Lung (tissue), 17 donors: ENCODE measurements at places on chromosomes 1 and 21.

- DNase-seq, result peak; percentile 36
Measured at GRCh38 chr1:1073743-1074587, at the start of gene RNF223. Gene RNF223, minus strand, starts transcription at chr1:1074306. Its CDS starts 1,740 bp downstream, at chr1:1072566.

DNA sequence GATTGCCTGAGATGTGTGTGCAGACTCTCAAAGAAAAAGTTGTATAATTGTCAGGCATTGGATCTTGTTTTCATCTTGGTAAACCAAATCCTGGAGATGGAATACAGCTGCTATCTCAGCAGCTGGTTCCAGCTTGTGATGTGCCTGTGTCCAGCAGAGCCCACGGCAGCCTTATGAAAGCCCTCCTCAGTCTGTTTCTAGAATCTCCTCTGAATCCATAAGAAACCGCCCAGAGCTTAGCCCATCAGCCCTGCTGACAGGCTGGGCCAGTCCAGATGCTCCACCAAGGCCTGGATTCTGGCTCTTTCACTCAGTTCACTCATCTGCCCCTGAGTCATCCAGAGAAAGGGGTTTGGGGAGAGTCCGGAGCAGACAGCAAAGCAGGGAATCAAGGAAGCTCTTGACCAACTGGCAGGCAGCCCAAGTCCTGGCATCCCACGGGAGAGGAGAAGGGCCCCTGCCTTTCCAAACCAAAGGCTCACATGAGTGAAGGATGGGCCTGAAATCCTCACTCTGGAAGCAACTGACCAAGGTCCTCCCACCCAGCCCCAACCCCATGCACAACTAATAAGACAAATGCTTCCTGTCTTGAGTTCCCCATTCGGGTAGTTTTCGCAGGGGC is 45.7 kb downstream of the NAV1 start:
- peak; percentile 93 for DNase-seq

GRCh38 chr21:36461277-36461917 is 18.5 kb downstream of the CLDN14 start:
- no peak for DNase-seq

GRCh38 chr1:169109561-169110134 is 3.2 kb downstream of the ATP1B1 start:
- peak; percentile 91 for DNase-seq

- DNase-seq, result peak; percentile 16
Measured at GRCh38 chr1:16433030-16433429, 4.2 kb downstream of the SPATA21 start.

GRCh38 chr1:42333662-42334239 is 1.3 kb downstream of the FOXJ3 start:
- peak; percentile 29 for DNase-seq

DNA sequence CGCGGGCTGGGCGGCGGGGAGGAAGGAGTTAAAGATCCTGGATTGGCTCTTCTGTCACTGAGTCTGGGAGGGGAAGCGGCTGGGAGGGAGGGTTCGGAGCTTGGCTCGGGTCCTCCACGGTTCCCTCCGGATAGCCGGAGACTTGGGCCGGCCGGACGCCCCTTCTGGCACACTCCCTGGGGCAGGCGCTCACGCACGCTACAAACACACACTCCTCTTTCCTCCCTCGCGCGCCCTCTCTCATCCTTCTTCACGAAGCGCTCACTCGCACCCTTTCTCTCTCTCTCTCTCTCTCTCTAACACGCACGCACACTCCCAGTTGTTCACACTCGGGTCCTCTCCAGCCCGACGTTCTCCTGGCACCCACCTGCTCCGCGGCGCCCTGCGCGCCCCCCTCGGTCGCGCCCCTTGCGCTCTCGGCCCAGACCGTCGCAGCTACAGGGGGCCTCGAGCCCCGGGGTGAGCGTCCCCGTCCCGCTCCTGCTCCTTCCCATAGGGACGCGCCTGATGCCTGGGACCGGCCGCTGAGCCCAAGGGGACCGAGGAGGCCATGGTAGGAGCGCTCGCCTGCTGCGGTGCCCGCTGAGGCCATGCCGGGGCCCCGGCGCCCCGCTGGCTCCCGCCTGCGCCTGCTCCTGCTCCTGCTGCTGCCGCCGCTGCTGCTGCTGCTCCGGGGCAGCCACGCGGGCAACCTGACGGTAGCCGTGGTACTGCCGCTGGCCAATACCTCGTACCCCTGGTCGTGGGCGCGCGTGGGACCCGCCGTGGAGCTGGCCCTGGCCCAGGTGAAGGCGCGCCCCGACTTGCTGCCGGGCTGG is at the start of gene NPR1:
Gene NPR1 (plus strand): TSS at position 170 of the 818 bp plus-strand sequence. CDS start 421 bp downstream, at position 591.
- peak; percentile 69 for DNase-seq

GRCh38 chr1:23291706-23292105 is 52.4 kb downstream of the HNRNPR start:
- no peak for DNase-seq

DNA sequence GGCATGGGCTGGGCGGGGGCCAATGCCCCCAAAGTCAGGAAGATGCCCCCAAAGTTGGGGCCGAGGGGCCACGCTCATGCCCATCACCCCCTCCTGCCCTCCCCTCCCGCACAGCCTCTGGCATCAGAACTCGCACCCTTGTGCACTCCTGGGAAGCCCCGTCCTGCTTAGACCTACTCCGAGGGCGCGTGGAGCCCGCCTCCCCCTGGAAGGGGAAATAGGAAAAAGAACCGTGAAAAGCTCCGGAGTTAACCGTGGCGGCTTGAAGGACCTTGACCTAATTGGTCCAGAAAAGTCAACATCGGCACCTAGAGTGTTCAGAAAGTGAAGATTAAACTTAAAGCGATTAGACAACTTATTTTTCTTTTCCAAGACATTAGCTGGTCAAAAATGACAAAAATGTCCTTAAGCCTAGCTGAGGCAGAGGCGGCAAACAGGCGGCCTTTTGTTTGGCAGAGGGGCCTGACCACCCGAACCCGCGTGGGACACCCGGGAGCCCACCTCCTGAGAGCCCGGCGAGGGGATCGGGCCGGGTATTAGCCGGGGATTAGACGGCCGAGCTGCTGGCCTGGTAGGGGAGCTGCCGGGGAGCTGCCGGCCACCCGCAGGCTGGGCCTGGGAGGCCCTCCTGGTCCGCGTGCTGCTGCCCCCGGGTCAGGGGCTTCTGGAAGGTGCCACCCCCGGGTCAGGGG is 65.5 kb downstream of the PRDM16 start:
- DNase-seq, result peak; percentile 55

DNA sequence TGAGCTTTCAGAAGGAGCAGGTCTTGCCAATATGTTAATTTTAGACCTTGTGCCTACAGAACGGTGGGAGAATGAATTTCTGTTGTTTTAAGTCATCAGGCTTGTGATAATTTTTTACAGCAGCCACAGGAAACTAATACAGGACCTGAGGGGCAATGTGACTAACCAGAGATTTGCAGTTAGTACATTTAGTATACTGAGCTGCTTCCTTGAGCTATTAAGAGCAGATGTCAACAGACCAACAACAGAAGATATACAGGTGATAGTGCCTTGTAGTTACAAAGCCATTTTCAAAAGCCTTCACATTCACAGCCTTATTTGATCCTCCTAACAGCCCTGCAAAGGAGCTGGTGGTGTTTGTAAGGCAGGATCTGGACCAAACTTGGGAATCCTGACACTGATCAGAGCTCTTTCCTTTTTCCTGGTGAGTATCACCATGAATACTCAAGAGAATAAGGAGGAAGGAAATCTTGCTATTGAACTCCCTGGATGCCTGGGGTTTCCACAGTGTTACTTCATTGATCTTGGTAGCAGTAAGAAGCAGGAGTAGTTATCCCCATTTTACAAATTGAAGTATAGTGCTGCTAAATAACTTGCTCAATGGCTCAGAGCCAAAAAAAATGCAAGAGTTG is 4.7 kb upstream of the SLAMF1 start:
- peak; percentile 19 for DNase-seq

DNA sequence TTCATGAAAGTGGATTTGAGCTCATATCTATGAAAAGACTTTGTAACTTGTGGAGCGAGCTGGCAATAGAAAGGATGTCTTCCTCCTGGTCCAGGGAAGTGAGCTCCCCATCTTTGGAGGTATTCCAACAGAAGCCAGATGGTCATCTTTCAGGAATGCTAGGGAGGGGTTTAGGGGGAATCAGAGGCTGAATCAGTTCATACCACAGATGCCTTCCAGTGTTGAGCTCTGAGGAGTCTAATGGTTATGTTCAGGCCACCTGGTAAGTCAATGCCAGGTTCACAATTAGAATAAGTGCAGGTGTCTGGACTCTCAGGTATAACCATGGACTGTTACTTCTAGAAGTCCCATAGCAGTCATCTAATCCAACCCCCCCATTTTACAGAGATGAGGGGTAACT is 119.1 kb downstream of the ACTL8 start:
- no peak for DNase-seq

- peak; percentile 17 for DNase-seq
Measured at GRCh38 chr1:106924360-106924759, 132.1 kb upstream of the PRMT6 start.

DNA sequence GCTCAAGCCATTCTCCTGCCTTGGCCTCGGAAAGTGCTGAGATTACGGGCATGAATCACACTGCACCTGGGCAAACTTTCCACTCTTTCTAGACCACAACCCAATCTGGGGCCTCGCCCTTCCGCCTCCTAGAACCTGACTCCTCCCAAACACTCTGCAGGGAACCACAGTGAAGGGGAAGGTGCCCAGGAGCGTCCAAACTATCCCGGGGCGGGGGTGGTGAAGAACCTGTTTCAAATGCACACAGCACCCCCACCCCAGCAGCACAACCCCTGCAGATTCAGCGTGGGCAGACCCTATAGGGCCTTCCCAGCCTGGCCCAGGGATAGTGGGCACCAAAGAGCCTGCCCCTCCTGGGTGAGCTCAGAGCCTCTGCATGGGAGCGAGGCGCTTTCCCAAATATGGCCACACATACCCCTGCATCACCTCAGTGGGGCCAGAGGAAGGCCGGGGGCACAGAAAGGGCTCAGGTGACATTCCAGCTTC is 86.9 kb downstream of the STUM start:
- DNase-seq, result no peak

GRCh38 chr1:229710746-229711145 is 84.7 kb downstream of the URB2 start:
- no peak for DNase-seq

- DNase-seq, result no peak
Measured at GRCh38 chr1:100523038-100523652, 14.8 kb upstream of the GPR88 start.

- no peak for DNase-seq
Measured at GRCh38 chr1:33001282-33001681, 35.4 kb downstream of the AK2 start.

GRCh38 chr1:183732236-183732880 is 72.6 kb upstream of the RGL1 start:
- peak; percentile 86 for DNase-seq
